ENCODE measurements at places on chromosomes 16 and 17.

DNA sequence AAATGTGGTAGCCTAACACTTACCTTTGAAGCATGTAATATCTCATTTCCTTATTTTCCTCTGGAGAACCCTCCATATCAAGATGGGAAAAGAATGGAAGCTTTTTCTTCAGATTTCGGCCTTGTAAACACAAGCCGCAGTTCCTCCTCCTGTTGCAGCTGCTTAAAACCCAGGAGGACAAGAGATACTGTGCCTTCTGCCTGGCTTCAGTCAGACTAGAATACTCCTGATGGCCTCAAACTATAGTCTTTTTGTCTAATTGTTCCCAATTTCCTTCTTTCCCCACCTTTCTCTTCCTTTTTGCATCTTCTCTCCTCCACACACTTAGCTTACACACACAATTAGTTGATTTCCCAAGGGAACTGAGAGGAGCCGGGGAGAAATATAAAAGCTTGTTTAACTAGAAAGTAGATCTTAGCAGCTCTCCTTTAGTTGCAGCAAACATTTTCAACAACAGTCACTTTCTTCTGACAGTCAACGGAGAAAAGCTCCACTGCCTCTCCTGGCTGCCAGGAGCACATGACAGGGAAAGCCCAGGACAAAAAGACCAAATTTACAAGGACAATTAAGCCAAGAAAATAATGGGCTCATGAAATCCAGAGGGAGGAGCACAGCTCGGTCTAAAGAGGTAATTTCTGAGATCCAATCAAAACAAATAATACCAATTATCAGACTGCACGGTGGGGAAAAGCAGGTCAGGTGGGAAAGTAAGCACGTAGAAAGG is 76.4 kb upstream of the C17orf78 start:
- DNase-seq: no peak

- DNase-seq: no peak
These were observed 5.9 kb upstream of the SLC13A2 start for GRCh38 chr17:28467456-28468025.

DNA sequence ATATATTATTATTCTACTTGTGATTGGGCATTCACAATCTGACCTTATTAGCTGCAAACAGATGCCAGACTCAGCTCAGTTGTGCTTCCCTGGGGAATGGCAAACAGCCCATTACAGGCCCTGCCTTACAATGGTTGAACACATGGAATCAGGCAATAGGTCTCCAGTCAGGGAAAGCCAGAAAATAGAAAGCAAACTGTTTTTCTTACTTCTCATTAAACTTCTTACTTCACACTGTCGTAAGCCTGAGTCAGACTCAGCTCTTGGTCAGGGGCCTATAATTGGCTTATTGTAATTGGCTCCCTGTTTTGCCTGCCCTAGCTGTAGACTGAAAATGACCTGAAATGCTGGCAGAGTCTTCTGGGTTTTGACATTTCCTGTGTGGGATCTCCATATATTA is 77.0 kb upstream of the CA10 start:
- DNase-seq: no peak

DNA sequence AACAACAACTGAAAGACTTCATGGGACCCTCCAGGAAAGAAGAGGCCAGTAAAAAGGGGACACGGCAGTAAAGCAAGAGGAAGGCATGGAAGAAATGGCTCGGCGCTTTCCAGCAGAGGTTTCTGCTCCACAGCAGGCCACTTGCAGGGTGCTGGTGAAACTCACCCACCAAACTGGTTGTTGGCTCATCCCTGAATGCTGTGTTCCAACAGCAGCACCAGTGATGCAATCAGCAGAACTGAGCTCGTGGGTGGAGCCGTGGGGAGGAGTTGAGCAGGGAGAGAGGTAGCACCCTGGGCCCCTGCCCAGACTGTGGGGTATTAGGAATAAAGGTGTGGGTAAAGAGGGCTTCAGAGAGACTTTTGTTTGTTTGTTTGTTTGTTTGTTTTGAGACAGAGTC is 62.8 kb upstream of the ADCY9 start:
- DNase-seq: no peak

DNA sequence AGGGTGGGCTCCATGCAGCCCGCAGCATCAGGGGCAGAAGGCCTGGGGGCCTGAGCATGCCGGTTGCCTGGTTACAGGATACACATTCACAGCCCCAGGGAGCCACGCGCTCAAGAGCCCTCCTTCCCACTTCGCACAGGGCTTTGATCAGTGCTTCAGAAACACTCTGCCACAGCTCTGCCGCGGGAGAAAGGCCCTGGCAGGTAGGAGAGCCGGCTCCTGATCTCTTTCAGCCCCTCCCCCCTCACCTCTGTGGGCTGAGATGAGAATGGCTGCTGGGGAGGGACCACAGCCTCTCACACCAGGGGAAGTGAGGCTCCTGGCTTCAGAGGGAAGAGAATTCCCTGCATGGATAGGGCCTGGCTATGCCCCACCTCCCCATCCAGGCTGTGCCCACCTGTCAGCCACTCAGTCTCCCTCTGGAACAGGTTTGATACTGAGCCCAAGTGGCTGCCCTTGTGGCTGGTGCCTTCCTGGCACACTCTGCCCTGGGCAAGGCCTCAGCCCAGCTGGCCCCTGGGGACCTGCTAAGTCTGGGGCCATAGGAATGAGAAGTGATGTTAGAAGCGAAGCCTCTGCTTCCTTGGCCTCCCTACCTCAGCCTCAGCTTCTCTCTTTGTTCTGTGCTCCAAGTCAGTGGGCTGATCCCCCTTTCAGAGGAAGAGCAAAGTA is 8.6 kb downstream of the DOK4 start:
- DNase-seq: no peak

DNA sequence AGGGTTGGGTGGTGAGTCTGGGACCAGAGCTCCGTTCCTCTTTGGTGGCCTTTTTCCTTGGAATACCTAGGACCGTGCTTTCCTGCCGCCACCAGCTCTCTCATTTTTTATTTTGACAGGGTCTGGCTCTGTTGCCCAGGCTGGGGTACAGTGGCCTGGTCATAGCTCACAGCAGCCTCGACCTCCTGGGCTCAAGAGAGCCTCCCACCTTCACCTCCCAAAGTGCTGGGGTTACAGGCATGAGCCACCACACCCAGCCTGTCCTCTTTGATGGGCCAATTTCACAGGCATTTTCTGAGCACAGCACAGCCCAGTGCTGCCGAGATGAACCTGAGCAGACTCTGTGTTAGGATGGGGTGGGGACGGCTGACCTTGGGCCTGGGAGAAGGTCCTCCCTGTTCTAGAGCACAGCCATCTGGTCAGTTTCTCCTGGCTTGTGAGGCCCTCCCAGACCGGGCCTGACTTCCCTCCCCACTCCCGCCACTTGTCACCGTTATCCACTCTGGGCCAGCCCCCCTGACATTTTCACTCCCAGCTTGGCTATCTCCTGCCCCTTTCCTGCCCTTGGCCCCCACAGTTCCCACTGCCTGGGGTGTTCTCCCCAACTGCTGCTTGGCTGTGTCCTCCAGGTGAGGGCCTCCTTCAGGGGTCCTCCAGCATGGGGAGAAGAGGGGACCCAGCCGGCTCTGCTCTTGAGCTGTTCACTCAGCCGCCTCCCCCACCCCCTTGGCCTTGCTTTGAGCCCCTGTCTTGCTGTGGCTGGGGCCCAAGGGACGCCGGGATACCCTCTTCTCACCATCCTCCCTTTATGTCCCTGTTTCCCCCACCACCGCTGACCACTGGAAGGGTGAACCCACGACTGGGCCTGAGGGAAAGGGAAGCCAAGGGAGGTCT is 5.0 kb downstream of the ADCY7 start:
- no peak for DNase-seq

All from T follicular helper cell (primary cell).